Lower leg skin (tissue), 4 donors: ENCODE measurements at places on chromosomes 1 and 21. TPM values are rescaled to one million over a fixed set of nuclear protein-coding genes. Genes with fewer than 3 reads are reported as not detected.

- no peak for DNase-seq
Measured at GRCh38 chr1:34236089-34236488, 59.4 kb downstream of the C1orf94 start.

DNA sequence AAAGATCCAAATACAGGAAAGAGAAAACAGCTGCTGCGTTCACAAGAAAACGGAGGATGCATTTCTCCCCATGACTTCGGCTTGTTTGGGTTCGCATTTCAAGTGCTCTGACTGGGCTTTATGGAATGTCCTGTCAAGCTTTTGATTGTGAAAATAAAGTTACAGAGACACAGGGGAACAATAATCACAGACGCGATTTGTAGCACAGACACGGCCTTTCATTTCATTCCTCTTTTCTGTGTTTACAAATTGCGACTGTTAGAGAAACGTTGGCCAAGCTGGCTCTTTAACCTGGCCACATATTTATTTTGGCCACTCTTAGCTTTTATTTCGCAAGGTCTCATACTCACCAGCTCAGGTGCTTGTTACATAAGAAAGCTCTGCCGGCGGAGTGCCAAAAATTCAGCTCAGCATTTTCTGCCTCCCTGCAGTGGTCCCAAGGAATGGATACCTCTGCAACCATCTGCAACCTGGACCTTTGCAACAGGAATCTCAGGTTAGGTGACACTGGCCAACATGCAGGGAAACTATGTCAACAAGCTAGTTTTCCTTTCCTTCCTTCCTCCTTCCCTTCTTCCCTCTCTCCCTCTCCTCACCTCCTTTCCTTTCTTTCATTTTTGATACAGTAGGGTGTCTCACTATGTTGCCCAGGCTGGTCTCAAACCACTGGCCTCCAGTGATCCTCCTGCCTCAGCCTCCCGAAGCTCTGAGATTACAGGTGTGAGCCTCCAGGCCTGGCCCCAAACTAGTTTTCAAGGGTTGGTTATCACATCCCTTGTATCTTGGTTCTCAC, 58.2 kb upstream of the SLC45A1 start:
- no peak for DNase-seq

DNA sequence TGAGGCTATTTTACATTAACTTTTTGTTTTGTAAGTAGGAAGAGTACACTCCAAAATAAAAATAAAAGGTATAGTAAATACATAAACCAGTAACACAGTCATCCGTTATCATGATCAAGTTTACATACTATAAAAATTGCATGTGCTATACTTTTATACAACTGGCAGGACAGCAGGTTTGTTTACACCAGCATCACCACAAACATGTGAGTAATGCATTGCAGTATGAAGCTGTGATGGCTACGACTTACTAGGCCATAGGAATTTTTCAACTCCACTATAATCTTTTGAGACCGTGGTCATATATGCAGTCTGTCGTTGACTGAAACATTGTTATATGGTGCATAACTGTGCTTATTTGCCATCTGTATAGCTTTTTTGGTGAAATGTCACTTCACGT, 106.2 kb downstream of the CENPF start:
- DNase-seq: no peak

- DNase-seq: no peak
Measured at GRCh38 chr1:43836267-43836951, 97.2 kb upstream of the ARTN start.

- no peak for DNase-seq
Measured at GRCh38 chr1:209756615-209757445, 977 bp downstream of the TRAF3IP3 start.

DNA sequence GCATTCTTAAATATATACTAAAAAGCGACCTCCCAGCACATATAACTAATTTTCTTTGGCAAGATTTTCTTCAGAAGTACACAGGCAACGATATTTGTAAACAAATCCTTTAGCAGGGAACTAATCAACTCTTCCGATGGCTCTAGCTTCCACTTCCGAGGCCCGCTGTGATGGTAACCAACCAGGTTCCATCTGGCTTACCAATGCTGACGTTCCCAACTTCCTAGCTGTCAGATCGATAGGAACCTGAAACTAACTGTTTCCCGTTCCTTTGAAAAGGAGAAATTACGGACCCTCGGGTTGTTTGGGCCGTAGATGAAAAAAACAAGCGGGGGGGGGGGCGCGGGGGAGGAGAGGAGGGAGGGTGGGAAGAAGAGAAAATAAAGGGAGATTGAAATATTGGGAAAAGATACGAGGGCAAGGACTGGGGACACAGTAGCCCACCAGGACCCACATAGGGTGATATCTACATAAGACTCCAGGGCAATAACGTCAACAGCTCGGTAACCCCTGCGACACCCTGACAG, 513 bp downstream of the GTF2B start:
- no peak for DNase-seq

DNA sequence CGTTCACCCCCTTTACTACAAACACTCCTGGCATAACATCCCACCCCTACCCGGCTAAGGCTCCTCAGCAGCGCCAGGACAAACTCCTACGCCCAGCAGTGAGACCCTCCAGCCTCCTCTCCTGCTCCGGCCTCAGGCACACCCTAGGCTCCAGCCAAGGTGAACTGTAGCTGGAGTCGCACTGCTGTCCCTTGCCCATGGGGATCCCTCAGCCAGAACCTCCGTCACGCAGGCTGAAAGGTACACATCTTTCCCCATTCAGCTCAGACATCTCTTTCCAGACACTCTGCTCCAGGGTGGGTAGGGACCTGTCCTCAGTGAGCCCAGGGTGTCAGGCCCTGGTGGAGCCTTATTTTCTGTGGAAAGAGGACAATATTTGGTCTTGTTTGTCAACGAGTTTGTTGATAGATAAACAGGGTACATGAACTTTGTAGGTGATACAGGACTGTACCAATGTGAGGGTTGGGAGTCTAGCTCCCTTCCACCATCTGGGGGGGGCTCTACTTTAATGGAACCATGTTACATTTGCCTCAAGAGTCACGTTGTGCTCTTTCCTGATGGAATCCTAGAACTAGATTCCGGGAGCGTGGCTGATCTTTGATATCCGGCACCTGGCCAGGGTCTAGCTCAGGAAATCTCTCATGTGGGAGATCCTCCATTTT, 56.5 kb upstream of the SSBP3 start:
- no peak for DNase-seq

GRCh38 chr1:49197081-49197480, 420.4 kb upstream of the BEND5 start:
- no peak for DNase-seq

DNA sequence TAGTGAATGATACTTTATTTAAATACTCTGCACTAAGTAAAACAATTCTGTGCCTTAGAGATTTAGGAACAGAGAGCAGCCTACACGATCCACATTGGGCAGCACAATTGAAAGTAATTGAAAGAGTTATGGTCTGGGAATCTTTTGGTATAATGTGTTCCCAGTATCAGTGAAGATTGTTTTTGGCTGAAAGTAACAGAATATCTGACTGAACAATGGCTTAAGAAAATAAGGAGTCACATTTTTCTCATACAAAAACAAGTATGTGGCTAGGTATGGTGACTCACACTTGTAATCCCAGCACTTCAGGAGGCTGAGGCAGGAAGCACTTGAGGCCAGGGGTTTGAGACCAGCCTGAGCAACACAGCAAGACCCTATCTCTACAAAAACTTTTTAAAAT, 306.2 kb downstream of the NFIA start:
- no peak for DNase-seq

DNA sequence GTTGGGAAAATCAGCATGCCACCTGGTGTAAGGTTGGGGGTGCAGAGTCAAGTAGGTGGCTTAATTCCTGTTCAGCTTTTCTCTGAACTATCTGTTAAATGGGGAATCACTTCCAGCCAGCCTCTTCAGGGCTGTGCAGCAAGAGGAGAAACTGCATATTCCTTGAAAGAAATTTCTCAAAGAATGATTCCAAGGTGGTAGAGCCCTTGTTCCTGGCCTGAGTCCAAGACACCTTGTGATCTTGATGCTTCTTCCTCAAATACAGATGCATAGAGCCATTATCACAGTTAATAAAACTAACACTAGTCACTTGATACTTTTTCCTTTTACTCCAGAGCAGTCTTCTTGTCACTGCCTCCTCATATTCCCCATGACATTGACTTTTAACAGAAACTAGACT, 5.2 kb downstream of the TXLNA start:
- DNase-seq: no peak

DNA sequence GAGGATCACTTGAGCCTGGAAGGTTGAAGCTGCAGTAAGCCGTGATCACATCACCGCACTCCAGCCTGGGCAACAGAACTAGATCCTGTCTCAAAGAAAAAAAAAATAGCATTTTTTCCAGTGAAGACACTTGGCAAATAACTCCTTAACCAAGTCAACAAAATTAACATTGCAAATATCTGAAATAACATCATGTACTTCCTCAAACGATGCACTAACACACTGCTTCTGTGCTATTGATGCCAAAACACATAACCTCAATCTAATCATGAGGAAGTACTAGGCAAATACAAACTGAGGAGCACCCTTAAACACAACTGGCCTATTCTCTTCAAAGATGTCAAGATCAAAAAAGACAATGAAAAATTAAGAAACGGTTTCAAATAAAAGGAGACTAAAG, 32.3 kb downstream of the PABPC4 start:
- DNase-seq: peak; percentile 45

The SLC6A9 gene
- total RNA-seq: 55.8 TPM

The G0S2 gene
- total RNA-seq: 4.9 TPM
